ENCODE measurements at places on chromosomes 3 and 15.

GRCh38 chr3:36164400-36164799 lies 215.9 kb upstream of the STAC start:
- no peak for DNase-seq

DNA sequence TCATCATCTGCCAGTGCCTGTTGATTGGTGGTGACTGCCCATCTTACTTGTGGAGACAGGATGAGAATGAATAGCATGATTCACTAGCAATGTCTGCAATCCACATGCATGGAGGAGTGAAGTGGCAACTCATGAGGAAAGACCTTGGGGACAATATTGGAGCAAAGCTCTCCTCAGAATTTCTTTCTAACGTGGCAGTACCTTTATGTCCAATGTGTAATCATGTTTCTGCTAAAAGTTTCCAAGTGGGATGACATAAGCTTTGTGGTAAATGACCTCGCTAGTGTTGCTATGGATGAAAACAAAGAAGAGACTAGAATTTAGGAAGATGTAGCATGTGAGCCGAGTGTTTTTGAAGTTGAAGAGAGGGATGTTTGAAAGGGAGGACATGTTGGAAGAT lies 117.8 kb downstream of the CPNE4 start:
- DNase-seq, result peak; percentile 8

- no peak for DNase-seq
Observed at GRCh38 chr3:123287962-123288302, 86.2 kb downstream of the SEC22A start.

DNA sequence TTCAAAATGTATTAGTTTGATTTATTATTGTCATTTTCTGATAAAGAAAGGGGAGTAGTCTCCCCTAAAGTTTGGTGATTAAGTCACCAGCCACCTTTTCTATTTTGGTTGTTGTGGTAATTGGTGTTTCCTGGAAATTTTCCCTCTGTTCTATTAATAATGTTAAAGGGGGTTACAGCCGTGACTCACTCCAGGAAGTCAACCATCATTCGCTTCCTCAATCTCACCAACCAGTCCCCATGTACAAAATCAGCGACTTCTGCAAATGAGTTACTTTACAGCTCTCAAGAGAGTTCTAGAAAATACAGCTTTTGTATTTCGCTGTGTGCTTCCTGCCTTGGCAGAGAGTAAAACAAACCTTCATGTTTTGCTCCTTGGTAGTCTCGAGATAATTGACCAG lies 285.1 kb downstream of the LPP start:
- no peak for DNase-seq

DNA sequence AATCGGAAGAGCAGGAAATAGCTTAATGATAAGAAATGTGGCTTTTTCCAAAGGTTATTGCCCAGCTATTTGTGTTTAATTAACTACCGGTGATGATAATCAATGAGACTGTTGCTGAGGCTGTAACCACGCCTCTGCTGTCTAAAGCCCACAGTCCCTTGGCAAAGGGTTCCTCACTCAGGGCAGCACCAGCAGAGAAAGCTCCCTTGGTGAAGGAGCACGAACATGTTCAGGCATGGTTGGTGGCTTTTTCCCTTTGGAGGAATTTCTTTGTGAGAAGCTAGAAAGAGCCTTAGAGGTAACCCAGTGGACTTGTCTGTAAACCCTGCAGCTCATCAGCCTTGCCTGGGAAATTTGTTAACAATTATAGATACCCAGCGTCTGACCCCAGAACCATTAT lies 7.5 kb upstream of the ST6GAL1 start:
- DNase-seq, result no peak

DNA sequence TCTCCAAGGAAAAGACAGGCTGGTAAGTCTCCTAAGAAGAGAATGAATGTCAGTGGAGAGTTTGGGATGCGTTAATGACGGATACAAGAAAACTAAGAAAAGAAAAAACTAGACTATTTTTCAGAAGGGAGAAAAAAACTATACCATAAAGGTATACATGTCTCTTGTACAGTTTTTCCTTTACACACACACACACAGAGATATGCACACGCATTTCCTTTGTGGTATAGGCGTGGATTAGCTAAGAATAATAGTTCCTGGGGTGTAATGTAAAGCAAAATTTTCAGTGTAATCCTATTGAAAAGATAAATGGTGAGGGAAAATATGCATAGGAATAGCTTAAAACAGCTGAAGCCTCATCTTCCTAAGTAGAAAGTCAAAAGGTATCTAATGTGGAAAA lies 36.3 kb downstream of the GABPB1 start:
- DNase-seq, result no peak

DNA sequence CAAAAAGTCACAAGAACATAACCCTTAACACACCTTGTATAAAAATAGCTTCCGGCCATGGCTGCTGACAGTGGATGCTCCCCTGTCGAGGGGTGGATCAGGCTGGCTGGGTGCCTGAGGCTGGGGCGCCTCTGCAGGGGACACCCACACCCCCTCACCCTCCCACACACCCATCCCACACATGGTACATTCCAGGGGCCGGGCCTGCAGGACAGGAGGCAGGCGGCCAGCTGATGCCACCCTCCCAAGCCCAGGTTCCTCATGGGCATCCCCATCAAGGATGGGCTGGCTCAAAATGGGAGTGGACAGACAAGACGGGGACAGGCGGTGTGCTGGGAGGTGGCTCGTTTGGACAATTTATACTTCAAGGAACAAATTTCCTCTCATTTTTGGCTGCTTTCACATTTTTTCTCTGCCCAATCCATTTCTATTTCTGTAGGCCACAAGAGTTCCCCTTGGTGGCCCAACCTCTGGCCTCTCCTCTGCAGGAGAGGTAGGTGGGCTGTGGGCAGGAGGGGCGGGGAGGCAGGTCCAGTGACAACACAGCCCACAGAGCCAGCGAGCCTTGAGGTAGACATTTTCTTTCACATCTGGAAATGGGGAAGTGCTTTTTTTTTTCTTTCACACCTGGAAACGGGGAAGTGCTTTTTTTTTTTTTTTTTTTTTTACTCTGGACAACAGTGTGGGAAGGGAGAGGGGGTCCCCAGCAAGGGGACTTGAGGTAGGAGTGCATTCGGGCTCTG lies 23.3 kb downstream of the RNU5B-1 start:
- DNase-seq, result no peak

DNA sequence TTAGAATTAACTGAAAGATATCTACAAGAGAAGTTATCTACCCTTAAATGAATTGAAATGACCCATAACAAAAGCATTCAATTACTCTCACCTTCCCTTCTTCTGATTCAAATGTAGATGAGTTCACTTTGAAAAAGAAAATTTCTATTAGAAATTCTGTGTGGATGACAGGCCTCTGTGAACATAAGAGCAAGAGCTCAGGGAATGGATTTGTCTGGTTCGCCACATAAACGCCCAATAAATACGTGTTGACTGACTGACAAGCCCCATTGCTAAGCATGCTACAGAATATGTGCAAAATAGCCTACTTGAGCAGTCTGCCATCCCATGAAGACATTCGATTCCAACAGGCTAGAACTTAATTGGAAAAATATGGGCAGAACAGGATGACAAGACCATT lies 315.9 kb downstream of the MECOM start:
- DNase-seq, result no peak

DNA sequence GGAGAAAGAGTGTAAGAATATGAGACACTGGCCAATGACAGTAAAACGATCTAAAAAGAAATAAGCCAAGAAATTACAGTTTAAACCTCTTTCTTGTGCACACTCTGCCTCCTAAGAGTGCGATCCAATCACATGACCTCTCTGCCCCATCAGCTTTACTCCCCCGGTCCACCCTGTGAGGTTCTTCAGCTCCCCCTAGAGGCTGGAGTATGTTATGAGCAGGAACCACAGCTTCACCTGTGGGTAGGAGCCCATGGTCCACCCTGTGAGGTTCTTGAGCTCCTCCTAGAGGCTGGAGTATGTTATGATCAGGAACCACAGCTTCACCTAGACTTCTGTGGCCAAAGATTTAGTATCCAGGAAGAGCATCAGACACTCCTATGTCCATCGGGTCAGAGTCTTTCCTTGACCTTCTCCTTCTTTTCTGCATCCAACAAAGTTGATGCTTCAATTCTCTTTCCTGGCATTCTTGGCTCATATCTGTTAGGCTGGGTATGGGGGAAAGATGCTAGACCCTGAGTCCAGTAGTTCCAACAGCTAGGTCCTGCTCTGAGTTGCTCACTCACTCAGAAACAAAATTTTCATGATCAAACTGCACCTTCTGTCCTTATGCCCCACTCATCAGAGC lies 164.0 kb downstream of the MINAR1 start:
- DNase-seq, result peak; percentile 71

GRCh38 chr3:72018343-72018984 lies 233.5 kb upstream of the PROK2 start:
- no peak for DNase-seq

- no peak for DNase-seq
Observed at GRCh38 chr3:35624698-35625097, 14.6 kb upstream of the ARPP21 start.

Data from fibroblast of skin of back (primary cell).